ENCODE measurements at places on chromosomes 5 and 9.

DNA sequence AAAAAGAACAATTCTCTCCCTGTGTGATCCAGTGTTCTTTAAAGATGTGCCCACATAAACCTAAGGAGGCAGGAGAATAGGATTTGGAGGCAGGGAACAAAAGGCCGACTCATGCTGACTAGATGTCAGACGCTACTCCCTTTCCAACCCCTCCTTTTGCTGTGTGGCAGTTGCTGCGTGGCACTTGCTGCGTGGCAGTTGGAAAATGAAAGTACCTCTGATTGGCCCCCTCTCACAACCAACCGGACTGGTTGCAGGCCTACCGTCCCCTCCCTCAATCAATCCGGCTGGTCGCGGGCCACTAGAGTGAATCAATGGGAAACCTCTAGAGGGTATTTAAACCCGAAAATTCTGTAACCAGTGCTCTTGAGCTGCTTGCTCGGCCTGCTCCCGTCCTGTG, 551.0 kb downstream of the KIF4B start:
- DNase-seq = peak; percentile 33

DNA sequence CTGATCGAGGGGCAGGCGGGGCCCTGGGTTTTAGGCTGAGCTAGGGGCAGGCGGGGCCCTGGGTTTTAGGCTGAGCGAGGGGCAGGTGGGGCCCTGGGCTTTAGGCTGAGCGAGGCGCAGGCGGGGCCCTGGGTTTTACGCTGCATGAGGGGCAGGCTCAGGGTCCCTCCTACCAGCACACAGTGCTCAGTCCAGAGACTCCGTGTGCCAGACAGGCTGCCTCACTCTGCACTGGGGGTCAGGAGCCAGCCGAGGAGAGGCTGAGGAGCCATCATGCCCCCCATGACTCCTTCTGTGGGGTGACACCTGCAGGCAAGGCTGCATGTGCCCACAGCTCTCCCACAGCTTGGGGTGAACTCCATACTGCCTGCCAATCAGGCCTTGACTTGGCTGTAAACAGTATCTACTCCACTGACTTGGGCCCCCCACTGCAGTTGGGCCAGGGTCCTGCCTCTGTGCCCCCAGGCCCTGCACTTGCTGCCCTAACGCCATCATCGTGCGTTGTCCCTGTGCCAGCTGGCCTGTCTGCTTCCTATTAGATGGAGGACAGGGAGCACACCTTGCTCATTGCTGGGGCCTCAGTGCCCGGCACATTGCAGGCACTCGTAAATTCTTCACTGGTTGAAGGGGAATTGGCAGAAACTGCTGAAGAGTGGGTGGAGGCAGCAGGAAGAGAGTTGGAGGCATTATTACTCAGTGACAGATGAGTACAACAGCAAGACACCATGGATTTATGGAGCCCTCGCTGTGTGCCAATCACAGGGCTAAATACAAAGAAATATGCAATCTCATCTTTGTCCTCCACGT, 78.6 kb downstream of the AMBP start:
- no peak for DNase-seq

DNA sequence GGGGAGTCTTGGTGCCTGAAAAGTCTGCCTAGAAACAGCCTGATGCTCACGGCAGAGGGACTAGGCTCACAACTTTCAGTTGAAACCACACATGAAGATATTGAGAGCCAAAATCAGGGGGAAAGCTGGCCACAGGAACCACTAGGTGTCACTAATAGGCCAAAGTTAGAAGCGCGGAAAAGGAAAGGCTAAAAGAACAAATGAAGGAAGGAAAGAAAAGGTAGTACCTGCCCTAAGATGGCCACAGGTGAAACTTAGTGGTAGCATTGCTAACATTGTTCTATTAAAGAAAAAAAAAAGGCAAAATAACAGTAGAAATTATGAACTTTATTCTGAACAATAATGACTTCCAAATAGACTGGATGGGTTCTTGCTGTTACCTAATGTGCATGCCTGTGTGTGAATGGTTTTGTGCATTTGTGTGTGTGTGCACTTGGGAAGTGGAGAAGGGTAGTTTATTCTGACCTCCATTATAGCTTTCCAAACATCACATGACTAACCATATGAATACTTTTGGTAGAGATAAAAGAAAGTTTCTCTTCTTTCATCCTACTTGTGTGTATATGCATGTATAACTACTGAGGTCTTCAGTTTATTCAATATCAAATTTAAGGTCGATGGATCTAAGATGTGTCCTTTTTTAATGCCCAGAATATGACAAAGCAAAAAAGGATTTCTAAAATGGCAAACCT, 2.1 kb upstream of the RFESD start:
- peak; percentile 49 for DNase-seq

GRCh38 chr5:172721455-172722326, 49.3 kb downstream of the DUSP1 start:
- DNase-seq = no peak

DNA sequence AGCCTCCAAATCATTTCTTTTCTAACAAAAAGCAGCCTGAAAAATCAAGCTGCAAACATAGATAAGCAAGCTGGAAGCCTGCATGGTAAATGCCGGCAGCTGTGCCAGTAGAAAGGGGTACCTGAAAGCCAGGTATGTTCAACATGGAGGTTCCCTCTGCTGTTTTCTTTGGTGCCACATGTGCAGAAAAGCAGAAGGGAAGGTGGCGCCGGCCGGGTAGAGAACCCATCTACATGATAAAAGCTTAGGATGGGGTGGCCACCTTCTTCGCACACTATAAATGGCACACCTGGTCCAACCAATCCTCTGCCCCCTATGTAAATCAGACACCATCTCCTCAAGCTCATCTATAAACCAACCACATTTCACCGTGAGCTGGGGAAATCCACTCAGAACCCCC, 268.9 kb upstream of the IRX2 start:
- no peak for DNase-seq

DNA sequence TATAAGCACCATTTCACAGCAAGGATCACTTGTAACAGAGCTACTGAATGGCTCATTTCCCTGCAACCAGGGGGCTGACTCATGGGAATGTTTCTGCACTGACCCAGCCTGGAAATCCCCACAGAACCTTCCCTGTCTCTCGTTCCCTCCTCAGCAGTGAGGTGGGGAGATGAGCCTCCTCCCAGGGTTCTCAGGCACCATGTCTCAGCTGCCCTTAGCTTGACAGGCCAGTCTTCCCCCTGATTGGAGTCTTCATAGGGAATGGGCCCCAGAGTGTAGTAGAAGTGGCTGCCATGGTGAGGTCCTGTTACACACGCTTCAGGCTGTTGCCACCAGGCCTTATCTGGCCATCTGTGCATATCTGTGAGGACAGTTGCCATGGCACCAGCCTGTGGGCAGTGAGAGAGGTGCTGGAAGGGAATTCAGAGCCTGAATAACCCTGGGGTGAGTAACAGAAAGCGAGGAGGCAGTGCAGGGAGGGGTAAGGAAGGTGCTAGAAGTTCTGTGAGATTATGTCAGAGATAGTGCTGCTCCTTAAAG, 324.4 kb downstream of the ENC1 start:
- peak; percentile 66 for DNase-seq
